Stimulated activated CD4-positive, alpha-beta T cell treated with anti-CD3 and anti-CD28 coated beads, Interleukin-2, amount 100 ng/mL, for 48 hours (primary cell): ENCODE measurements at places on chromosomes 6 and 20.

GRCh38 chr6:170286246-170286933 is 4.5 kb downstream of the DLL1 start:
- no peak for DNase-seq

DNA sequence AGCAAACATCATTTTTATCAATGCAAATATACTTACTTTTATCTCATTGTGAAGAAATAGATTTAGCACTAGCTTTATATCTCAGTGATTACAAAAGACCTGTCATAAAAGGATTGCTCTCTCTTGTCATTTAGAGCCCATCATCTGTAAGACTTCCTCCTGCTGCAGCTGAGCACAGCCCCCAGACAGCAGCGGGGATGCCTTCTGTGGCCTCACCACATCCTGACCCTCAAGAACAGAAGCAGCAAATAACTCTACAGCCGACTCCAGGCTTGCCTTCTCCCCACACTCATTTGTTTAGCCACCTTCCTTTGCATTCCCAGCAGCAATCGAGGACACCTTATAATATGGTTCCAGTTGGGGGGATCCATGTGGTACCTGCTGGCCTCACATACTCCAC is 127.0 kb upstream of the EDN1 start:
- no peak for DNase-seq

GRCh38 chr6:138593124-138593877 is 94.0 kb upstream of the NHSL1 start:
- peak; percentile 28 for DNase-seq

DNA sequence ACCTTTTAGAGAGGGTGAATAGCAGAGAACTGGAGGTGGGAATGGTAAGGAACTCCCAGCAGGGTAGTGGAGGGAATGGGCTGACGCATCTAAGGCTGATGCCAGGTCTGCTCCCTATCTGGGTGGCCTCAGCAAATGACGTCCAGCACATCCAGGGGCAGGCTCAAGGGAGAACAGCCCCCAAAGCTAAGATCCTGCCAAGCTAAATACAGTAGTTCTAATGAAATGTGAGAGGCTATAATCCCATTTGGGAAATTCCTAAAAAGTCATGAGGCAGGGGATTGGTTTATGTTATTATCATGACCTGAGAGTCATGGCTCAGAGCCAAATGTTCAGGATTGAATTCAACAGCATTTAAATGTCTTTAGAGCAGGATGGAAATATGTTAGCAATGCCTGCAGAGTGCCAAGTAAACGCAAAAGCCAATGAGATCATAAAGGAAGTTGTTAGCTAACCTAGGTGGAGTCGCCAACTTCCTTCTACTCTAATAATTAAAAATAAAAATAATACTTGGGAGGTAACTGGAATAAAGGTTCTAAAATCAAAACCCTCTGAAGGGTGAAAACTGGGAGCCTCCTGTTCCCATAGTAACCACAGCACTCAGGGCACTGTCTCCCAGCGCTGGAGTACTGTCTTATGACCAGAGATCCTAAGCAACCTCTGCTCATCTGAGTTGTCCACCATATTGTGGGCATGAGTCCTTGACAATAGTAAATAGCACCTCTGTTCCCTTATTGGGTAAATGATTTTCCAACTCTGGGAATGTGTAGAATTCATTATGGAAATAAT is 34.8 kb downstream of the IYD start:
- DNase-seq = no peak

GRCh38 chr6:115954740-115955139 is 106.0 kb downstream of the FRK start:
- DNase-seq = no peak

DNA sequence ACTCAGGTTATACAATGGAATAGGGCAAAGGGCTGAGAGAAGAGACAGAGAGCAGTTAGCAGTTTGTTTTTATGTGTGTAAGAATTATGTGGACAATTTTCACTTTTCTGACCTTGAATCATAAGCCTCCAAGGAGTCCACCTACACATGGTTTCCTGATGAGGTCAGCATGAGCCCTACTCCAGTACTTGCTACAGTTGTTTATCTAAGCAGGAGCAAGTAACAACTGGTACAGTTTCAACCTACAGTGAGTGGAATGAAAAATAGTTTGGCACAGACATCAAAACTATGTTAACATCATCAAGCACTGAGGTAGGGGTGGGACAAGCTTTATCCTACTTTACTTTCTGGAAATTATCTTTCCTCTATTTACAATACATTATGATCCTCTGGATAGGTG is 426.7 kb upstream of the ID4 start:
- DNase-seq = no peak

DNA sequence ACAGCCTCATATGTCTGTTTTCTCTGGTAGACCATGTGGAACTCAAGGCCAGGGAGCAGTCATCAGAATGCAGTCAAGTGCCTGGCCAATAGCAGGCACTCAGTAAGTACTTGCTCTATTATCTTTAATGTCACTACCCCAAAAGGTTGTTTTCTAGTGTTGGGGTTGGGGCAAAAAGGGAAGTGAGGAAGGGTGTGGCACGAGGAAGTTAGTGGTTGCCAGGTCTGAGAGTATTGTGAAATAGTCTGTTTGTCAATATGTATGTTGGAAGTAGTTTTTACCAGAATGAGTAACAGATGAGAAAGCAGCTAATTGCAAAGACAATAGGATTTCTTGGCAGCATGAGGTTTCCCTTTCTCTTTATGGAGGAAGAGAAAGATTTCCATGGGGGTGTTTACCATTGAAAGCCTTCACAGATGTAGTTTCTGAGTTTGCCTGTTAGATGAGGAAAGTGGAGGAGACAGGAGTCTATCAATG is 59.5 kb upstream of the ARMH2 start:
- no peak for DNase-seq

GRCh38 chr6:150637266-150637665 is 37.6 kb downstream of the PLEKHG1 start:
- no peak for DNase-seq

GRCh38 chr6:122717350-122717749 is 62.2 kb upstream of the FABP7 start:
- no peak for DNase-seq

DNA sequence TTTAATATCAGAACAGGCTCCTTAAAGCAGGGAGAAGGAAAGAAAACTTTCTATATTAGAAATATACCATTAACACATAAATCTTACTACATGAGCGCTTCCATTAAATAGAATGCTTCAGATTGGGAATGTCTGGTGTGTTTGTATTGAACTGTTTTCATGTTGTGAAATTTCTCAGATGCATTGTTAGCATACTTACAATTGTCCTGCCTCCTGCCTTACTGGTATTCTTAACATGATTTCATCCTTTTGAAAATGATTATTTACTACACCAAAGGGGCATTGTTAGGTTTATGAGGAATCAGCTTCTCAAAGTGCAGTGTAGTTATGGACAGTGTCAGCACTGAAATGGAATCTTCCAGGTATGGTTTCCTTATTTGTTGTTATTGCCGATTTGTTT is 145.6 kb downstream of the MTFR2 start:
- no peak for DNase-seq

DNA sequence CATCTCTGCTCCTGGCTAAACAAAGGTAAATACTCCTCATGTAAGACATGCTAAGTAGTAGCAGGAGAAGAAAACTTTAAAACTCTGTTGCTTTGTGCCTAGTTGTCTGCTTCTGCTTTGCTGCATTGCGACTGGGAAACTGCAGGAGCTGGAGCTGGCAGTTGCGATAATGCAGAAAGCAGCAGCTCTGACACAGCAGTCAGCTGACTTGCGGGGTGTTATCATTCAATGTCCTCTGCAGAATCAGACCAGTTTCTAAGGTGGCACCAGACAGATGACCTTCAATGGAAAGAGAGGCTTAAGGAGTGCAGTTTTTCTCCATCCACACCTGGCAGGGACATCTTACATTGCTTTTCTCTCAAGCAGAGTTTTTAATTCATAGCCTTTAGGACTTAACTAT is 69.9 kb upstream of the SOX4 start:
- no peak for DNase-seq

GRCh38 chr20:18831830-18832499 is 18.4 kb downstream of the SCP2D1 start:
- no peak for DNase-seq
